ENCODE measurements at places on chromosomes 12 and 14. TPM values are rescaled to one million over a fixed set of nuclear protein-coding genes. Genes with fewer than 3 reads are reported as not detected.

The PMCH gene
- not detected for polyA plus RNA-seq

DNA sequence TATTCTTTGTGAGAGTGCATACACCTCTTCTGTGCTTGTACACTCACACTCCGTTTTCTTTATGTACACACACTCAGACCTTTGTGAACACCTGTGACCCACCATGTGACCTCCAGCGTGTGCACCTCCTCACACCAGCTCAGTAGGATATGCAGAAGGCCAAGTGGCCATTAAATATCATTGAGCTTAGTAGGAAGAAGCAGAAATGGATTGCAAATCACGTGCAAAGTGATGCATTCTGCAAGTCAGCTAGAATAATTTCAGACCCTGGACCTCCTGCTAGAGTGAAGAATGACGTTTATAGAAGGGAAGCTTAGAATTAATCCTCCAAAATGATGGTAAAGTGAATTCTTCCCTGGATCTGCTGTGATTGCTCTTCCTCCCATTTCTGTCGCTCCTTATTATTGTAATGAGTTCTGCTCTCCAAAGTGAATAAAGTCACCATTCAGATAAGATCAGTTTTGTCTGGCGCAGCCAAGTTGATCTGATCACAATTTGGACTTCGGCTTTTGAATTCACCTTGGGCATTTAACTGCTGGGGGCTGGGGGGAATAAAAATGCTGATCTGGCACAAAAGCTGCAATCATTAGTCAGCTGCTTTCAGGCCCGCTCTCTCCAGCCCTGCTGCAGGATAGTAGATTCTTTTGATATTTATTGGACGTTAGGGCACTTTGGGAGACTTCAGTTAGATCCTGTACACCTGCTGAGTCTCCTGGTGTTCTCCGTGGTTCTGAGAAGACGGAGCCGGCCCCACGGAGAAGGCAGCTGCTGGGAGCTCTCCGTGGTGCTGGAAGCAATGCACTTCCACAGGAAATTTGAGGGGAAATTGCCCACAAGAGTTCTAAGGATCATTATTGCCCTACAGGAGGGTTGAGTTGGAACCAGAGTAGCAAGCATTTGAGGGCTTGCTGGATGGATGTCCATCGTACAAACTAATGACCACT lies 12.4 kb upstream of the NRXN3 start:
- no peaks in the 10 kb centered on the region for H3K27me3 ChIP-seq
- H3K4me1 ChIP-seq = no peaks in the 10 kb centered on the region
- no peaks in the 10 kb centered on the region for H3K36me3 ChIP-seq
- no peak overlapping the region for H3K27ac ChIP-seq
- no peak for DNase-seq
- no peak overlapping the region for H3K4me3 ChIP-seq

DNA sequence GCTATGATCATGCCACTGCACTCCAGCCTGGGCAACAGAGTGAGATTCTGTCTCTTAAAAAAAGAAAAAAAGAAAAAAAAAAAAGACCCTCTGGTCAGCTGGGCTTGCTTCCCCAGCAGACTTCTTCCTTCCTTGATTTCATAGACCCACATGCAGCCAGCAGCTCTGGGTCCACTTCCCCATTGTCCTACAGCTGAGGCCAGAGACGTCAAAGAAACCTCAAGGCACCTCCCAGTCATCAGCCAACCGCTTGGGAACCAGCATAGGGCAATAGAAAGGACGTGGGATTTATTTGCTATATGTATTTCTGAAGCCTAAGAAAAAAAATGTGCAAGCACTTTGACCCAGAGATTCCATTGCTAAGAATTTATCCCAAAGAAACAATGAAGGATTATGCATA lies 35.4 kb upstream of the SPPL3 start:
- H3K27ac ChIP-seq = no peak overlapping the region
- H3K4me1 ChIP-seq = no peaks in the 10 kb centered on the region
- no peaks in the 10 kb centered on the region for H3K27me3 ChIP-seq

DNA sequence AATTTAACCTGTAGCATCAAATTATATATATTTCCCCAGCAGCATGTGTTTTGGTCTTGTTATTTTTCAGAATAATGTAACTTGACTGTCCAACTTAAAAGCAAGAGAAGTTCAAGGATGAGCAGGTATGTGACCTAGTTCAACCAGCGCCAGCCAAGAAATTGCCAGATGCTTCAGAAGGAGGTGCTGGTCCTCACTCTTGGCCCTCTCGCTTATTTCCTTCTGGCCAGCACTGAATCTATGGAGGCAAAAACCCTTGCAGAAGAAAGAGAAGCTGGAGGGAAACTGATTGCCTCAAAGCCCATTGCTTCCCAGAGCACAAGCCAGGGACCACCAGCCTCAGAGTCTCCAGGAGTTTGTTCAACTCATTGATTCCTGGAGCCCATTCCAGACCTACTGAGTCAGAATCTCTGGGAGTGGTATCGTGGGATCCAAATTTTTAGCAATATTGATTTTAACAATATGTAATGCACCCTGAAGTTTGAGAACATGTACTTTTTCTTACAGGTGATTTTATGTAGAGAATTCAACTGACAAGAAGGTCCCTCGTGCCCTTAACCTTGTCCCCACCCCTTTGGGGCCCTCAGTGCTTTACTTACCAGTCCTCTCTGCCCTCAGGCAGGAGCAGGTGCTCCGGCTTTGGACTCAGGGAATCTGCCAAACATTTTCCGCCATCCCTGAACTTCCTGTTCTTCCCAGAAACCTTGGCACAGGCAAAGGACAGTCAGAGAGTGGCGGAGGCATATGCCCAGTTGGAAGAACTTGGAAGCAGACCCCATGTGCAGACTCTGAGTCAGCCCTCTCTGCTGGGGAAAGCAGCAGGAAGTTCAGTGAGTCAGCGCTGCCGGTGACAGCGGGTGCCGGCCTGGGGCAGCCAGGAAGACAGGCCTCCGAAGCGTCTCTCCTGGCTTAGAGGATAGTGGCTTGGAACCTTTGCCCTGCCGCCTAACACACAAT lies 10.4 kb downstream of the BEST3 start:
- no peak overlapping the region for H3K27ac ChIP-seq
- H3K27me3 ChIP-seq = no peaks in the 10 kb centered on the region
- no peaks in the 10 kb centered on the region for H3K4me1 ChIP-seq
- H3K36me3 ChIP-seq = no peaks in the 10 kb centered on the region
- no peak for DNase-seq

DNA sequence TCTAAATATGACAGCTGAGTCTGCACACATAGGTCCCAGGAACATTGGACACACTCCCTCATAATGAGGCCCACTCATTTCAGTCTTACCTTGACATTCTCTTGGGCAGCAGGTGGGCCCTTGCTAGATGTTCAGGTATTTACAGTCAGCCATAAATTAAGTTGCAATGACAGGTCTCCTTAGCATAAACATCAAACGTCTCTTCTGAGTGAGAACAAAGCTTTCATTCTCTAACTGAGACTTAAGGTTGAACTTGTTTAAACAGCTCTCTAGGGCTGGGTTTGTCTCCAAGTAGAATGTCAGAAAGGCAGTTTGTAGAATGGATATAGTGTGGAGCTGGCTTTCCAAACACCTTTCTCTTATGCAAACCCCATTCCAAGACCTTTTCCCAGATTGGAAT lies 10.3 kb downstream of the ACVR1B start:
- H3K4me3 ChIP-seq = no peak overlapping the region
- H3K4me1 ChIP-seq = peaks cover 16% of the 10 kb centered on the region
- H3K36me3 ChIP-seq = no peaks in the 10 kb centered on the region
- H3K27me3 ChIP-seq = no peaks in the 10 kb centered on the region

Measured in naive thymus-derived CD4-positive, alpha-beta T cell (primary cell).